ENCODE measurements at places on chromosomes 5 and 9.

- no peak for DNase-seq
Measured at GRCh38 chr9:86459599-86460155, 105.5 kb upstream of the TUT7 start.

DNA sequence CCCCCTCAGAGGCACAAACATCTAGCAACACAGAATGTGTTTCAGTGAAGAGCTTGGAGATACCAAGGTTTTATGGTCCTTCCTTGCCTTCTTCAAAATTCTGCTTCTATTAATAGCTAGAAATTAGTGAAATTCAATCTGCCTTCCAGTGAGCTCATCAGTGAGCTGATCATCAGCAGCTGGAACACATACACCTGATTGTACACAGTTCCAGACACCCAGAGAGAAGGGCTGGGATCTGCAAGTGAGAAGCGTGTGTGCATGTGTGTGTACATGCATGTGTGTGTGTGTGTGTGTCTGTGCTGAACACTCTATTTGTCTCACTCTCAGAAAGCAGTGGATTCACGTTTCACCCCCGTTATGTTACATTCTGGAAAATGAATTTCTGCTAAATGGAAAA, 28.5 kb downstream of the CFAP90 start:
- no peak for DNase-seq

- DNase-seq = no peak
Measured at GRCh38 chr9:105073147-105073546, 145.2 kb upstream of the ABCA1 start.

DNA sequence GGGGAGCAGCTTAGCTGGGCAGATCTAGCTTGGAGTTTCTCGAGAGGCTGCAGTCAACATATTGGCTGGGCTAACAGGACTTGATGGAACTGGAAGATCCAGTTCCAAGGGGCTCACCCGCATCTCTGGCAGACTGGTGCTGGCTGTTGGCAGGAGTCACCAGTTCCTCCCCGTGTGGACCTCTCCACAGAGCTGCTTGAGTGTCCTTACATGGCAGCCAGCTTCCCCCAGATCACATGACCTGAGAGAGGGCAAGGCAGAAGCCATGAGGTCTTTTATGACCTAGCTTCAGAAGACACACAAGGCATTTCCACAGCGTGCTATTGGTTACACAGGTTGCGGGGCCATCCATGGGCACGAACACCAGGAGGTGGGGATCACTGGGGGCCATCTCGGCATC, 26.4 kb upstream of the RXRA start:
- DNase-seq = no peak

GRCh38 chr5:14895301-14895700, 23.7 kb upstream of the ANKH start:
- DNase-seq = no peak

GRCh38 chr9:89189215-89189614, 10.6 kb upstream of the SHC3 start:
- DNase-seq = no peak
